AML-193 (cell line): ENCODE measurements at places on chromosomes 16 and 17.
A peak's percentile ranks its signal among the peaks of the same experiment; 100 is the strongest.

GRCh38 chr17:81479175-81480071, 33.2 kb downstream of the ACTG1 start:
- no peak for DNase-seq

GRCh38 chr17:75501378-75502071, 13.8 kb downstream of the CASKIN2 start:
- DNase-seq = no peak

DNA sequence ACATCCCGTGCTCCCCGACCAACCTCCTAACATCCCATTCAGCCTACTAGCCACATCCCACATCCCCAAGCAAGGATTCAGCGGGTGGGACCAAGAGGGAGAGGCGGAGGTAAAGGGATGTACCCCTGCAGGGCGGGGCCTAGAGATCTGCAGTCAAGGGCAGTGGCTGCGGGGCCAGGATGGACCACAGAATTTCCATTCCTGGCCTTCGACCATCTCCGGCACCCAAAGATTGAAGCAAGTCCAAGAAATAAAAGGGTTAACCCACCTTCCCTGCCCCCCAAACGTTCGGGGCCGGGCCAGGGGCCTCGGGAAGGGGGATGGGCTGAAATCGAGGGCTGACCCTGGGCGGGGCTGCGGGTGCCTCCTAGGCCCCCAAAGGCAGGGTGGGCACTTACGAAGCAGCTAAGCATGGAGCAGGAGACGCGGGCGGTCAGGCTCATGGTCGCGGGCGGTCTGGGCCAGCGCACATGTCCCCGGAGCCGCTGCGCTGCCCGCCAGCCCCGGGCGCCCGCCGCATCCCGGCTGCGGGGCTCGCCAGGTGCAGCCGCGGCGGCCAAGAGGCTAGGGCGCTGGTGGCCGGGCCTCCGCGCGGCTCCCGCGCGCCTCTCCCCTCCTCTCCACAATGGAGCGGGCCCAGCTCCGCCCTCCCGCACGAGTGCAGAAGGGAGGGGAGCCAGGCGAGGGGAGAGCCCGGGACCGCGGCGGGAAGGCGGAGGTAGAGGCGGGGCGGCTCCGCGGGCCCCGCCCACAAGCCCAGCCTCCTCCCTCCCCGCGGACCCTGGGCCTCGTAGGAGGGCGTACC, at the start of gene MTMR4:
Gene MTMR4 (minus strand): TSS at position 674 of the 805 bp plus-strand sequence. CDS start 231 bp downstream, at position 443.
- peak; percentile 83 for DNase-seq

DNA sequence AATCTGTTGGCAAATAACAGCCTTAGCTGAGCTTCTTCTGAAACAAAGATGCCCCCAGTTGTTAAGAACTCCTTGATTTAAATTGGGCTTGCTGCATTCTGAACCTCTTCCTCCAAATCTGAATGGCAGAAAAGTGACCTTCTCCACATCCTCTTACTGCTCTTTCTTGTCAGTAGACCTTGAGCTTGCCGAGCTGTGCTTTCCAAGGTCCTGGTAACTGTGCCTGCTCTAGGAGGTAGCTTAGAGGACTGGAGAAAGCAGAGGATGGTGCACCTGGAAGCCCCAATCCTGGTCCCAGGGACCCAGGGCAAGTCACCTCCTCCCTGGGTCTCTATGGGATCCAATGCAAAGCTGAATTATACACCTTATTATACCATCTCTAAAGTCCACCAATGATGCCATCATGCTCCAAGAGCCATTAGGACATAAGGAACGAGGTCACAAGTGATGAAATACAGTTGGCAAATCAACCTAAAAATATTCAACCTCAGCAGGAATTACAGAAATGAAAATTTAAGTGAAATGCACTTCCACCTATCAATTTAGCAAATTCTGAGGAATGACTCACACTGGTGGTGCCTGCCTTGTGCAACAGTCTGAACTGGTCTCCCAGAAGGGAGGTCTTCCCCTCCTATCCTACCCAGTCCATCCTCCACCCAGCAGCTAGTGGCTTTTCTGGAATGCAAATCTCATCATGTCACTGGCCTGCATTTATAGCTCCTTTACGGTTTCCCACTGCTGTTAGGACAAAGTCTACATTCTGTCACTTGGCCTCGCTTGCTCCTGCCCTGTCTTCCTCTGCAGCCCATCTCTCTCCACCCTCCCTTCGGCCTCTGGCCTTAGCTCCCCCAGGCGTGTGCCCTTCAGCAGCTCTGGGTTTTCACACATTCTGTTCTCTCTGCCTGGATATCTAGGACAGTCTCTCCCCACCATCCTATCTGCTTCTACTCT, 36.6 kb downstream of the TOM1L2 start:
- DNase-seq = peak; percentile 20

DNA sequence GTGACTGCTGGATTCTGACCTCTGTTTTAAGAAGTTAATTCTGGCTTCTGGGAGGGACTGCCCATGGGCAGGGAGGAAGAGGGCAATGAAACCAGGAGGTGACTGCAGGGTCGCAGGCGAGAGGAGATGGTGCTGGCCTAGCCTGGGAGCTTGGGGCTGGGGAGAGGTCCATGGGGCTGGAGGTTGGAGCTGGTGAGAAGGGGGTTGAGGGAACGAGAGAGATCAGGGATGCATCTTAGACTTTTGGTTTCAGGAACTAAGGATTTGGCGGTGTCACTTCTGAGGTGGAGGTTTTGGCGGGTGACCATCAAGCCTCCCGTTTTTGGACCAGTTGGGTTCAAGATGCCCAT, 64.6 kb downstream of the NKD1 start:
- no peak for DNase-seq

DNA sequence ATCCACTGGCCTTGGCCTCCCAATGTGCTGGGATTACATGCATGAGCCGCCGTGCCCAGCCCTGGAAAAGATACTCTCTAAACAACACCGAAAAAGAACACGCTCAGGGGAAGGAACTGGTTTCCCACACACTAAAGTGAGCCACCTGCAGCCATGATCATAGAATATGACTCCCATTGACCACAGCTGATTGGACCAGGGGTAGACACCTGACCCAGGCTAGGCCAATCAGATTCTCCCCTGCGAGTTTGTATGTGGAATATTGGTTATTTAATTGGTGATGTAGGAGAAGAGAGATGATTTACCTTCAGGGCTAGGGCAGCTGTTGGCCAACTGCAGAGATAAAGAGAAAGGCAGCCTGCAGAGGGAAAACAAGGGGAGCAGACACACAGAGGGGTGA, 9.0 kb upstream of the GGA2 start:
- DNase-seq = no peak

DNA sequence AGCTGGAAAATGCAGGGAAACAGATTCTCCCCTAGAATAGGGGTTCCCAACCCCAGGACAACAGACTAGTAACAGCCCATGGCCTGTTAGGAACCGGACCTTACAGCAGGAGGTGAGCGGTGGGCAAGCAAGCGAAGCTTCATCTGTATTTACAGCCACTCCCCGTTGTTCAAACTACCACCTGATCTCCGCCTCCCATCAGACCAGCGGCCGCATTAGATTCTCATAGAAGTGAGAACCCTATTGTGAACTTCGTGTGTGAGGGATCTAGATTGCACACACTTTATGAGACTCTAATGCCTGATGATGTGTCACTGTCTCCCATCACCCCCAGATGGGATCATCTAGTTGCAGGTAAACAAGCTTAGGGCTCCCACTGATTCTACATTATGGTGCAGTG, 3.5 kb downstream of the CD300LB start:
- DNase-seq = no peak

GRCh38 chr17:5819921-5820685, 235.8 kb upstream of the NLRP1 start:
- no peak for DNase-seq

DNA sequence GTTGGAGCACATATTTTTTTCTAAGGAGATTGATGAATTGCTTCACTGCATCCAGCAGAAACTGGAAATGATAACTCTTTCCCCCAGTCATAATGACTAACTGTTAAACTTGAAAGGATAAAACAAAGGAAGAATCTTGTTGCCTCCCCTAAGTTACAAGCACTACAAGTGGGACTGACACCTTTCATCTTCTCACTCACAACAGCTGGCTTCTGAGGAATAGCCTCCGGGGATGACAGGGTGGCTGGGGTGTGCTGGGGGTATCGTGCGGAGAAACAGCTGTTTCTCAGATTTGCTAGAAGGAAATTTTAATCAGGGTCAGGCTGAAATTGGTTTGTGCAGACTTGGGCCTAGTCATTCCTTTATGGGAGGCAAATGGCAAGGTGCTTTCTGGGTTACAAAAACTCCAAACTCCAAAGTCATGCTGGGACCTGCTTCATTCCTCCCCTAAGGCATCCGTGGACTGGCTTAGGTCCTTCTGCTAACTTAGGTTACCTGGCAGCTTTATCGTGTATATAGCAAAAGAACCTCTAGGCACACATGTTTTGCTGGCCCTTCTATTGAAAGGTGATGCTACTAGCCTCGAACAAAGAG, 557.2 kb downstream of the TOX3 start:
- DNase-seq = no peak

DNA sequence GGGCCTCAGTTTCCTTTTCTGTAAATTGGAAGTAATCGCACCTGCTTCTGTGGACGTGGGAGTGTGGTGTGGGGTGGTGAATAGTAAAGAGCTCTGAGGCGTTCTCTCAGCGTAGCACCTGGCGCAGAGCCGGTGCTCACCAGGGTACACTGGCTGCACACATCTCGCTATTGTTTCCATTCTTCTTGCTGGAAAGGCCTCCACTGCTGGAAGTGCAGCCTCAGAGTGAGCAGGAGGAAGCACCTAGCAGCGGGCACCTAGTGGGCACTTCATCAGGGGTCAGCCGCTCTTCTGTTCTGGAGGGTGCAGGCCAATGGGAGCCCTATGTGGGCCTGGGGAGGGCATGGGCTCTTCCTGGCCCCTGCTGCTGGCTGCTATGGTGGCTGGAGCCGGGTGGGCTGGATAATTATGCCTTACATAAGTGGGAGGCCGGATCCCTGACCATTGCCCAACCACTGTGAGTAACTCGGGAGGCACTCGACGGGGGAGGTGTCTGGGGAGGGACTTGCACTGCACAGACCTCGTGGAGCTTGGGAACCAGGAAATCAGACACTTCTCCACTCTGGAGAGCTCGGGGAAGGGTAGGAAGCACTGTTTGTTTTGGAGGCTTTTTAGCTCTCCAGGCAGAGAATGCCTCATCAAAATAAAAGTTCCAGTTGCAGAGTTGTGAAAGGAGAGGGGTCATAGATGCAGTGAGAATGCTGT, 1.7 kb downstream of the MAP2K3 start:
- DNase-seq = peak; percentile 86

DNA sequence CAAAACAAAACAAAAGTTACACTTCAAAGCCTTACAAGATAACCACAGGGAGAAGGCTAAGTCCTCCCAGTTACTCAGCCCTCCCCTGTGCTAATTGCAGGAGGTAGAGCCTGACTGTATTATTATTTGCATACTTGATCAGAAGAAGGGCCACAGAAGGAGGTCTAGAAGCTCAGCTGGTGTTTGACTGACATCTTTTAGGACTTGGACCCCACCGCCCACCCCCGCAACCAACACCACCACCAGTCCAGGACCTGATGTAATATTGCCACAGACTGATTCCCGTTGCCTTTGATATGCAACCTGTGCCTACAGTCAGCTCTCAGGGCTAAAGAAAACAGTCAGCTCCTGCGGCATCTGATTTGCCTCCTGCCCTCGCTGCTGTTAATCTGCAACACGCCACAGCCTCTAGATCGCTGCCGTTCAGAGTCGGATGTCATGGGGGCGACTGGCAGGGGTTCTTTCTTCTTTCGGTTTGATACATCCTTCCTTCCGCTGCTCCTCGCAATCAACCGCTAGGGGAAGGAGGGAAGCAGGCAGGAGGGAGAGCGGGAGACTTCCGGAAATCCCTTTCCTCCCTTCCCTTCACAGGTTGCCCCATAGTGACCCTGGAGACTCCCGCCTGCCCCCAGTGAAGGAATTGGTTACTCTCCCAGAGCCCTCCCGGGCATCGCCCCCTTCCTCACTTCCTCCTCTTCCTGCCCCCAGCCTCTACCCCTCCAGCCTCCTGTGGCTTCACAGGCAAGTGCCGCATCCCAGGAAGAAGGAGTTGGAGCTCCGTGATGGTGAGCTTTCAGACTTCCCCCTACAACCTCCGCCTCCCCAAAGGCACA, 90.5 kb upstream of the SOX9 start:
- no peak for DNase-seq

- DNase-seq = peak; percentile 68
Measured at GRCh38 chr17:40516581-40517285, 15.3 kb upstream of the TNS4 start.

- no peak for DNase-seq
Measured at GRCh38 chr16:3488801-3489200, 6.5 kb downstream of the C16orf90 start.

- no peak for DNase-seq
Measured at GRCh38 chr17:55407641-55408566, 13.7 kb downstream of the MMD start.

GRCh38 chr16:8204769-8205168, 385.5 kb downstream of the TMEM114 start:
- DNase-seq = no peak

- no peak for DNase-seq
Measured at GRCh38 chr17:11880714-11881113, 116.6 kb downstream of the ZNF18 start.

GRCh38 chr17:81471818-81472456, 40.7 kb downstream of the ACTG1 start:
- DNase-seq = no peak

DNA sequence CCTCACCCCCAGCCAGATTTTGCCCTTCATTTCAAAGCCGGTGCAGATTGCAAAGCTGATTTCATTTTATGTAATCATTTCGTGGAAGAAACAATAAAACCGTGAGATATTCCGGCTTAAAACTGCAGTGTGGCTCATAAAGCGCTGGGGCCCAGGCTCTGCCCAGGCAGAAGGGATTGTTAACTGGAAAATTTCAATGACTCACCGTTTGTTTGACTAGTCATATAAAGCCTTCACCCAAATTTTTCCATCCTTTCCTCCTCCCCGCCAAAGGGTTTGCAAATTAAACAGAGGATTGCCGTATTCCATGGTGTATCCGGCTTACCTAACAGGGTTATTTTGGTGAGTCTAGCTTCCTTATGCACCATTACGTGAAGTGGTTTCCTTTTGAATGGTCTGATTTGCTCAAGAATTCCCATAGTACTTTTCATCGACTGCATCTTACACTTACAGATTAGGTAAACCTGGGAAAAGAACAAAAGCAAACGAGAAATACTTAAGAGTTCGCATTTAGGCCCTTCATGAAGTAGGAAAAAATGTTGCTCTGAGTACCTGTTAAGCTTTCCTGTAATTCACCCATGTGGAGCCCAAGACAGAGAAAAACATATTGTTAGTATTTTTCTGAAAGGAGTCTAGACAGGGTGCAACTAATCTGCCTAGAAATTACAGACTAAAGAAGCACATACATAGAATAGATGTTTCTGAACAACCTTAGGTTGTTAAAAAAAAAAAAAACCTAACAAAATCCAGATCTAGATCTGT, 949 bp upstream of the GSPT1 start:
- DNase-seq = no peak

DNA sequence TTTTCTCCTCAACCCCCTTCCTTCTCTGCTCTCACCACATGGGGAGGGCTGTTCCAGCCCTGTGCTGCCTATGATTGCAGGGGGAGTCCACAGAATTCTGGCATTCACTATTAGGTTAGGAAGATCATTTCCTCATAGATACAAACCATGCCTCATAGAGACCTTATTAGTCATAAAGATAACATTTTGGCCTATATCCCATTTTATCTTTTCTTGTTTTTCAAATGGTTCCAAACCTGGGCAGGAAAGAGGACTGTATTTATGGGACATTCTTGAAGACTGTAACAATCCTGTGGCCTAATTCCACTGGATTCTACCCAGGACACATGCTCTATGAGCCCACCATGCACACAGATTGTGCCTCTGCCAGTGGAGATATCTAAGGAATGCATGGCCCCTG, 51.7 kb downstream of the ASIC2 start:
- no peak for DNase-seq
